Astrocyte of the hippocampus (primary cell): ENCODE measurements at places on chromosomes 13 and 19.
A peak's percentile ranks its signal among the peaks of the same experiment; 100 is the strongest.

GRCh38 chr19:31803835-31804446 is 454.7 kb upstream of the TSHZ3 start:
- DNase-seq = no peak

- no peak for DNase-seq
Measured at GRCh38 chr19:7125221-7125620, 55.7 kb downstream of the ZNF557 start.

GRCh38 chr13:21522847-21523246 is 63.7 kb upstream of the ZDHHC20 start:
- DNase-seq = no peak

- no peak for DNase-seq
Measured at GRCh38 chr19:12047868-12048267, 4.9 kb downstream of the ZNF878 start.

DNA sequence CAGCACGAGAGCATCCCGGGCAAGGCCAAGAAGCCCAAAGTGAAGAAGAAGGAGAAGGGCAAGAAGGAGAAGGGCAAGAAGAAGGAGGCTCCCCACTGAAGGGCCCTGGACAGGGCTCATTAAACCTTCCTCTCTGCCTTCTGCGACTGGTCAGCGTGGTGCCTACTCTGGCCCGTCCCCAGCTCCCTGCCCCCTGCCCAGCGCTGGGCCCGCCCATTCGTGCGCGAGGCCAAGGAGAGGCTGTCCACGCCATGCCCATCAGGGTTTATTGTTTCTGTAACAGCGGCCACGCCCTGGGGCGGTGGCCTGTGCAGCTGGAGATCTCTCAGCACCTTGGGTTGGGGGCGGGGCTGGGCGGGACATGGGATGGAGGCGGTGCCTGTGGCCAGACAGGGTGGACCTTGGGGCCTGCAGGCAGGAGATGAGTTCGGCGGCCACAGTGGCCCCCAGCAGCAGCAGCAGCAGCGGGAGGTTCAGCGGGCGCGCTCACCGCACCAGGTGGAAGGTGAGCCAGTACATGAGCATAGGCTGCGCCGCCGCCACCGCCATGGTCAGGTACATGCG is 897 bp downstream of the C19orf33 start:
- DNase-seq = peak; percentile 59

- DNase-seq = no peak
Measured at GRCh38 chr13:56864451-56864850, 276.3 kb upstream of the PRR20A start.

- peak; percentile 84 for DNase-seq
Measured at GRCh38 chr19:43534816-43535761, 2.1 kb downstream of the ZNF575 start.

GRCh38 chr19:12077375-12077774 is 12.8 kb downstream of the ZNF844 start:
- no peak for DNase-seq

DNA sequence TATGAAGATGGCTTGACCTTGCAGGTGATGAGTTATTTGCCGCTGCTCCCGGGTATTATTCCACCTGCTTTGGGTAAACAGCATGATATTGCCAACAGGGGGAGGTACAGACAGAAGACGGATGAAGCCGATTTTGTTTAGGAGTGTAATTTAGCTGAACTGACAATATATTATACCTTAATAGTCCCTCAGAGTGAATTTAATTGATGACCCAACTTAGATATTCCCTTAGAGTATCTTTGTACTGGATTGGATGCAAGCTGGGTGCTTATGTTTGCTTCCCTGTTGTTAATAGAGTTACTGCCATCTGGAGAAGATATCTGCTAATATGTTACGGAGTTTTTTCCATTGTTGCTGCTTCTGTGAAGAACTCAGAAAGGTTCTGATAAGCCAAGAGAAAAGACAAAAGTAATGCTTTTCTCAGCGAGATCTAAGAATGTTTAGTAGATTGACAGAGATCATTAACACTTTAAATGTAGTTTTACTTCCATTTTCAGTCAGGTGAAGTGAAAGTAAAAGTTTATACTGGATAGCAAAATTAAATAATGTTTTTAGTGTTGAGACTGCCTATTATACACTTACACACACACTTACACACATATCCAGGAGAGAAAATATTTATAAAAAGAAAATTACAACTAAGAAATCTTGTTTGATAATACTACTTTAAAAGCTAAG is 2220.8 kb upstream of the PCDH20 start:
- no peak for DNase-seq

GRCh38 chr13:102566513-102566912 is 30.3 kb upstream of the TPP2 start:
- DNase-seq = no peak

GRCh38 chr13:30744056-30744680 is 8.8 kb downstream of the ALOX5AP start:
- peak; percentile 48 for DNase-seq

DNA sequence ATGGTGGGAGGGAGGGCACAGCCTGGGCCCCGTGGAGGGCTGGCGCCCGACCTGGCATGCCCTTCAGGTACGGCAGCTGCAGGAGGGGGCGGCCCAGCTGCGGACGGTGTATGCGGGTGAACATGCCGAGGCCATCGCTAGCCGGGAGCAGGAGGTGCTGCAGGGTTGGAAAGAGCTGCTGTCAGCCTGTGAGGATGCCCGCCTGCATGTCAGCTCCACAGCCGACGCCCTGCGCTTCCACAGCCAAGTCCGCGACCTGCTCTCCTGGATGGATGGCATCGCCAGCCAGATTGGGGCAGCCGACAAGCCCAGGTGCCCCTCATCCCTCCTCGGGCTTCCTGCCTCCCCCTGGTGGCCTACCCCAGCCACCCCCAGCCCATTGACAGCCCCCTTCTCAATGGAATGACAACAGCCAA is 16.6 kb upstream of the SHKBP1 start:
- no peak for DNase-seq

DNA sequence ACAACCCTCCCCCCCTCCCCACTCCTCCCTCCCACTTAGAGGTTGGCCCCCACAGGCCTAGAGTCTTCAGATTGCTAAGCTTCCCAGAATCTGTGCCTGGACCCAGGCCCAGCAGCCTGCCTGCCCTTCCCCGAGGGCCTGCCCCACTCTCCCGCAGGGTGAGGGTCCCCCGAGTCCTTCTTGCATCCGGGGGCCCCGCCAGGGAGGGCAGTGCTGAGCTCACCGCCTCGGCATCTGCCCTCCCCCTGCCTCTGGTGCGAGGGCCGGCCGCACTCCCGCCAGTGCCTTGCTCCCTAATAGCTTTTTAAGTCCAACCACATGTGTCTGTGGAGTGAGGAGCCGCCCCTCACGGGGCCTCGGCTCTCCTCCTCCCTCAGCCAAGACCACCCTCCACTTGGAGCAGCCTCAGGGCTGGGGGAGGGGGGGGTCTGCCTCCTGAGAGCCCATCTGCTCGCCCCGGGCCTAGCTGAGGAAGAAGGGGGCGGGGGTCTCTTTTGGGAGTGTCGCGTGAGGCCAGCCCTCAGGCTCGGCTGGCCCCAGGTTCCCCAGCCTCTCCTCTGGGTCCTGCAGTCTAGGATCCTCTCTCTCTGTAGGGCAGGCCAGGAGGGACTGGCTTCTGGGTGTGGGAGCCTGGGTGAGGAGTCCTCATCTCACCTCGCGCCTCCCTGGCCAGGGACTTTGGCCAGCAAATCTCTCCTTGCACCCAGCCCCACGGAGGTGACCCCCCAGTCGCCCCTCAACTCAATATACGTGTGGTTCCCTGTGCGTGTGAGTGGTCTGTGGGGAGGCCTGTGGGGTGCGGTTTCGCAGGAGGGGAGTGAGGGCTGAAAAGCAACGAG is 47.2 kb downstream of the LYL1 start:
- peak; percentile 98 for DNase-seq

- peak; percentile 80 for DNase-seq
Measured at GRCh38 chr19:13082192-13083007, 20.3 kb downstream of the LYL1 start.

DNA sequence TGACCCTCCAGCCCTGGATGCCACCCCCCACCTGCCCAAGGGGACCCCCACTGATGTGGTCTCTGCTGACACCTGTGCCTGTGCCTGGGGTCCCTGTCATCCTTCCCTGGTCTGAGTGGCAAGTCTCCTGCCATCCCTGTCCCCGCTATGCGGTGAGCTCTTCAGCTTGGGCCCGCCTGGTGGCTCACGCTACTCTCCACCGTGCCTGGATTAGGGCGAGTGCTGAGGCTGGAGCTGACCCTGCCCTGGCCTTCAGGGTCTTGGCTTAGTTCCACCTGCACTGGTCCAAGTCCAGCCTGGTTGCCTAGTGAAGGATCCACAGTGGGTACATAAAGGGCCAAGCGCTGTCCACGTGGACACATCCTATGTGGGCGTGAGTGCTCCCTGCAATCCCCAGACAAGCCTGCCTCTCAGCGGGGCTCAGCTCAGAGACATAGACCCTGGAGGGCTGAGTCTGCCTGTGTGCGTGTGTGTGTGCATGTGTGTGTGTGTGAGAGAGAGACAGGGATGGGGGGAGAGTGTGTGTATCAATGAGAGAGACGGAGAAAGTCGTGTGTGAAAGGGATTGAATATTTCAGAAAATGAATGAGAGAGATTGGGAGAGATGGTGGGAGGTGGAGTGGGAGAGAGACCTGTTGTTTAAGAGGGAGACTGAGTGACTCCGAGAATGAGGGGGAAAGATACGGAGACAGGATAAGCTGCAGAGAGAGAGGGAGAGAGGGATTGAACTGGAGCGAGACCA is 22.1 kb downstream of the WTIP start:
- no peak for DNase-seq

- DNase-seq = no peak
Measured at GRCh38 chr13:68708336-68708908, 1399.2 kb upstream of the ATXN8OS start.

DNA sequence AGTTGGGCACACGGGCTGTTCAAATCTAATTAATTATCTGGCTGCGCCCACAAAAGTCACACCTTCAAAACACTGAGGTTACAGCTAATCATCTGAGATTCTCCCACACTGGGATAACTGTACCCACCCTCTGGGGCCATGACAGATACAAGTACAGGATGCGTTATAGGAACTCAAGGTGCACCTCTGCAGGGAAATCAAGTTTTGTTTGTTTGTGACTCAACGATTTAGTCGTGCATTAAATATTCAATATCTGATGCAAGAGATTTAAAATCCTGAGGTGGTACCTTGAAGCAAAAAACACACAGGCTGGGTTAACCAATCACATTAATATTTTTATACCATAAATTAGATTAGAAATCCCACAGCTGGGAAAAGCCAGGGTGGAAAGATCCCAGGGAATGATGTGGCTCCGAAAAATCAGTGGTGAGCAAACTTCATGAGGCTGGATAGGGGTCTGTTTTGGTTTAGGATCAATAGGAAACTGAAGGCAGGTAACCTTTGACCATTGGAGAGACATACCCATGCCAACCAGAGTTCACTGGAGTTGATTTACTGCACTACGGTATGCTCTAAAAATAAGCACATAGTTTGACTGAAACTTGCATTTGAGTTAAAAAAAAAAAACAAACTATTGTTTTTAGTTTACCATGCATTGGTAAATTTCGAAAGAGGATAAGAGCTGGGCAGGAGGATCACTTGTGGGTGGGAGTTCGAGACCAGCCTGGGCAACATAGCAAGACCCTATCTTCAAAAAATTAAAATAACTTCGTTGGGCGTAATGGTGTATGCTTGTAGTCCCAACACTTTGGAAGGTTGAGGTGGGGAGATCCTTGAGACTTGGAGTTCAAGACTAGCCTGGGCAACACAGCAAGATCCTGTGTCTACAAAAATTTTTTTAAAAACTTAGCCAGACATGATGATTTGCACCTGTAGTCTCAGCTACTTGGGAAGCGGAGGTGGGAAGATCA is 23.9 kb upstream of the CEBPG start:
- DNase-seq = no peak

- no peak for DNase-seq
Measured at GRCh38 chr19:17091758-17092333, 16.3 kb downstream of the MYO9B start.

DNA sequence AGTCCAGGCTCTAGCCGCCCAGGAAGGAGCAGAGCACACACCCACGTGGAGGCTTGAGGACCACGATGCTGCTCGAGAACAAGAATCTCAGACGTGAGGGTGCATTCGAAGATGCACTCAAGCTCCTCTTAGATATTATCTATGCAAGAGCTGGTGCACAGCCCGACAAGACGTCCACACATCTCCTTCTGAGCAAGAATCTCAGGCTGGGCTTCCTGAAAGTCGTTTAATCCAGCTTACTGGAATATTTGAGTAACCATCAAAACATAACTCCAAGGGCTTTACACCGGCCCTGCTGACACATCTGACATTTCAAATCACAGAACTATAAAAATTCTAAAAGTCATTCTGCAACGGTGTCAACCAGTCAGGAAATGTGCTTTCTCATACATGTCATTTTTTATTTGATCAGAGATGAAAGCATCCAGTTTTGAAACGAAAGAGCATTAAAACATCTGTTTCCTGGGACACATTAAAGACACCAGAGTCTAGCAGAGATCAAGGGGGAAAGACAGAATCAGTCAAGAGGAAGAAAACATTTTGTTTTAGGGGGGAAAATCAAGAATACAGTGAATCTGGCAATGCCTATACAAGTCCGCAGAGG is 177.7 kb upstream of the IRS2 start:
- DNase-seq = no peak

DNA sequence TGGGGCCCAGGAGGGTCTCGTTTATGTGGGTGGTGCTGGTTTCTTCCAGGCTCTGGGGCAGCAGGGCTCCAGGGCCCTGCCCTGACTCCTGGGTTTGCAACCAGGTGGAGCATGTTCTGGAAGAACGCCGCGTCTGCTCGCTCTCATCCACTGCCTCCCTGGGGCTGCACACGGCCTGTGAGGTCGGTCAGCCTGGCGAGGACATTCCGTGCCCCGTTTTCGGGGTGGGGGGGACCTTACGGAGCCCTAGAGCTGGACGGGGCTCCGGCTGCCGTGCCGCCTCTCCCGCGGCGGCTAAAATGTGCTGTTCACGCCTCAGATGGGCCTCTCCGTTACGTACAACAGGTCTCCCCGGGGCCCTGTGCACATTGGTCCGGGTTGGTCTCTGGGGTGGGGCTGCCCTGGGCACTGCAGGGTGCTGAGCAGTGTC is 3.3 kb downstream of the GNA11 start:
- DNase-seq = no peak

DNA sequence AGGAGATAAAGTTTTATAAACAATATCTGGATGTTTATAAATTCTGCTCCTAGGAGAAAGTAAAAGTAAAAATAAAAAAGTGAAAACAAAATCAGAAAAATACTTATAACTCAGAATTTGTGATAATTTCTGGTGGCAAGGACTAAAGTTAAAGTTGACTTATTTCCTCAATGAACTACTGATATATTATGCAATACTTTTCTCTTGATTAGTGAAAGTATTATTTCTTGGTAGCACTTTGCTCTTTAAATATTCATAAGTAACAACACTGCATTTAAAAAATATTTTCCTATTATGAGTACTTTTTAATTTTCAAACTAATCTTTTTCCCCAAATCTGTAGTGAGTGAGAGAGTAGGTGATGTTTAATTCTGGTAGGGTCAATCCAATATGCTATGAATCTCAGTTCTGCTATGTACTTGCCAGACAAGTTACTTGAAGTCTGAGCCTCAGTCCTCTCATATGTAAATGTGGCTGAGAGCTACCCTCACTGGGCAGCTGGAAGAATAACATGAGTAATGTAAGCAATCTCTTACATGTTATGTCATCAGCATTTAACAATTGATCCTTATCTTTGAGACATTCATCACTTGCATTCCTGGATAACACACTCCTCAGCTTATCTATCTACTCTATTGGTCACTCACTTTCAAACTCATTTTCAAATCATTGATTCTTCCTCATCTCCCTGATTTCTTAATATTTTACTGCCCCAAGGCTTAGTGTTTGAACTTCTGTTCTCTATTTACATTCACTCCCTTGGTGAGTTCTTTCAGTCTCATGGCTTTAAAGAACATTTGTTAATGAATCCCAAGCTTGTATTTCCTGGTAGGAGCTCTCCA is 239.0 kb downstream of the RGCC start:
- peak; percentile 83 for DNase-seq

- no peak for DNase-seq
Measured at GRCh38 chr19:14112051-14112808, 5.3 kb downstream of the PRKACA start.
